Nucleus accumbens (tissue), 56 donors: ENCODE measurements at places on chromosomes 3 and 15.
A peak's percentile ranks its signal among the peaks of the same experiment; 100 is the strongest.

DNA sequence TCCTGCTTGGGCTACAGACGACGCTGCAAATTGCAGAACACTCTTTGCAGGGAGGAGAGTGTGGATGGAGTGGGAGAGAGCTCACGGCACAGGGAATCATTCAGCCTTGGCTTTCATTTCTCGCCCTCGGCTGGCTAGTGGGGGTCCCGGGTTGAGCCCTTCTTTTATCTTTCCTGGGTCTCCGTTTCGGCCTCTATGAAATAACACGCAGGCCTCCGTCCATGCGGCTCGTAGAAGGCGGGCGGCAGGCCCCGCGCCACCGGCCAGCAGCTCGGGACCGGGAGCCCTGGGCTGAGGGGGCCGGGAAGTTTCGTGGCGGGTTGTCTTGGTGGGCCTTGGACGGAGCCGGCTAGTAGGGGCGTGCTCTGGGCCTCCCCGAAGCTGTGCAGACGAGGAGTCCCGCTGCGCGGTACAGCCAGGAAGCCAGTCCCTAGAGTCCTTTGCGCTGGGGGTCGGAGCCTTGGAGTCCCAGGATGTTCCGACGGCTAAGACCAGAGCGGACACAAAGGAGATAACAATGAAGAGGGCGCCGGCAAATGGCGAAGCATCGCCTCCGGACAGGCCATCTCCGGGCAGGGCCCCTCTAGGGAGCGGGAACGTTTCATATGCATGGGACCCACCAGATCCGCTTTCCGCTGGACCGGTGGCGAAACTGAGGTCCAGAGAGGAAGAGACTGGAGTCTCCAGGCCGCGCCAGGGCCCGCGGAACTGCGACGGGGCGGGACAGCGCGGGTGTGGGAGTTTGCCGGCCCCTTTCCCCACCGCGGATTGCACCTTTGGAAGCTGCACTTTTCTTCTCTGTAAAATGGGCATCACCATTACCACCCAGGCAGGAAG is 4.3 kb downstream of the RNU6-1 start:
- no peak for DNase-seq

GRCh38 chr15:68235022-68235421 is 5.5 kb upstream of the CLN6 start:
- DNase-seq: no peak

GRCh38 chr15:69134791-69135190 is 25.6 kb upstream of the GLCE start:
- DNase-seq: no peak

GRCh38 chr3:161273589-161274218 is 52.6 kb downstream of the NMD3 start:
- DNase-seq: no peak

- no peak for DNase-seq
These were observed 143.1 kb downstream of the DIPK2A start for GRCh38 chr3:144114767-144115166.

- peak; percentile 55 for DNase-seq
These were observed at the start of gene DMXL2 for GRCh38 chr15:51622604-51623370. Gene DMXL2 (minus strand): TSS chr15:51622771. CDS start chr15:51622545, 226 bp downstream.

DNA sequence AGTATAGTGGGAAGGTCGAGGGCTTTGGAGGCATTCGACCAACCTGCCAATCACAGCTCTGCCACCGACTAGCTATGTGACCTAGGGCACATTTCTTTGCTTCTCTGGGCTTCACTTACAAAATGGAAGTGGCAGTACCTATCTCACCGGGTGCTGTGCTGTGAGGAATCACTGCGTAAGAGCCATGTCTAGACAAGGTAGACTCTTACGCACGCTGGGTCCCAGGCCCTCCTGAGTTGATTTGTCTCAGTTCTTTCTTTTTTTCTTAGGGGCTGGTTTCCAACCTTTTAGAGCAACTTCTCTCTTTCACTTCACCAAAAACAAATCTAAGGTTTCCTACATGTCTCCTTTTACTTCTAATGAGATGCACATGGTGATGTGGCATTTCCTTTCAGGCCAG is 18.8 kb downstream of the CA12 start:
- DNase-seq: no peak

- no peak for DNase-seq
These were observed 3.7 kb downstream of the IQSEC1 start for GRCh38 chr3:13069495-13069894.

GRCh38 chr3:112467539-112467938 is 31.7 kb downstream of the BTLA start:
- DNase-seq: no peak
